Endodermal cell (in vitro differentiated cells): ENCODE measurements at places on chromosomes 4 and X. TPM values are rescaled to one million over a fixed set of nuclear protein-coding genes. Genes with fewer than 3 reads are reported as not detected.

BMP15 gene
- total RNA-seq: not detected in 3 replicates

ENPEP gene
- 3.8 to 9.8 TPM (median 9.4 TPM) in 3 replicates for total RNA-seq

MSANTD1 gene
- 0.31 to 1.2 TPM (median 1.00 TPM) in 3 replicates for total RNA-seq

NLGN3 gene
- total RNA-seq: 2.2 to 4.0 TPM (median 3.0 TPM) in 3 replicates

PPP3CA gene
- 33.0 and 36.6 TPM in 2 replicates for total RNA-seq

HTRA3 gene
- 4.4 and 4.6 TPM in 2 replicates for total RNA-seq

DIPK2B gene
- not detected in 3 replicates for total RNA-seq

SPANXN3 gene
- total RNA-seq: not detected in 2 replicates

SLC25A31 gene
- not detected in 3 replicates for total RNA-seq

MAGEB2 gene
- not detected in 3 replicates for total RNA-seq

ZC4H2 gene
- 41.0 to 47.8 TPM (median 46.3 TPM) in 3 replicates for total RNA-seq

BTC gene
- 0.24 TPM in 1 of 3 replicates, not detected in the others for total RNA-seq

CFI gene
- not detected in 2 replicates for total RNA-seq

TSPAN5 gene
- 10.4 and 11.8 TPM in 2 replicates for total RNA-seq

MAOA gene
- total RNA-seq: 3.5 and 4.7 TPM in 2 replicates

MFAP3L gene
- total RNA-seq: 7.8 to 26.7 TPM (median 19.6 TPM) in 3 replicates

AMMECR1 gene
- 57.1 and 62.2 TPM in 2 replicates for total RNA-seq

KLB gene
- not detected in 3 replicates for total RNA-seq

PCDH19 gene
- 1.0 and 1.5 TPM in 2 replicates for total RNA-seq

SRPX gene
- total RNA-seq: 1.8 and 2.0 TPM in 2 replicates

SPANXB1 gene
- total RNA-seq: not detected in 3 replicates

REST gene
- 84.9 to 88.2 TPM (median 85.8 TPM) in 3 replicates for total RNA-seq

ASB5 gene
- 2.8 to 27.4 TPM (median 4.4 TPM) in 3 replicates for total RNA-seq

MAGEA2 gene
- total RNA-seq: 0.25 TPM in 1 of 3 replicates, not detected in the others

NAAA gene
- 1.7 and 1.9 TPM in 2 replicates for total RNA-seq

TCP11X2 gene
- total RNA-seq: 1.6 and 2.5 TPM in 2 replicates

ZDHHC15 gene
- total RNA-seq: 1.5 to 2.2 TPM (median 1.8 TPM) in 3 replicates

DCLK2 gene
- total RNA-seq: 0.36 to 0.68 TPM (median 0.42 TPM) in 3 replicates

OTC gene
- not detected in 3 replicates for total RNA-seq

PAGE5 gene
- not detected in 3 replicates for total RNA-seq

MID1 gene
- total RNA-seq: 23.5 and 24.3 TPM in 2 replicates

ABCE1 gene
- total RNA-seq: 37.0 to 80.7 TPM (median 74.1 TPM) in 3 replicates

AWAT2 gene
- total RNA-seq: not detected in 2 replicates

PCSK1N gene
- 2.5 to 4.0 TPM (median 2.7 TPM) in 3 replicates for total RNA-seq

MAP7D3 gene
- 12.2 and 12.3 TPM in 2 replicates for total RNA-seq

FRAS1 gene
- 61.2 and 77.0 TPM in 2 replicates for total RNA-seq

DOK7 gene
- total RNA-seq: 0.35 to 0.38 TPM in 2 of 3 replicates, not detected in the other

PDCL2 gene
- total RNA-seq: not detected in 2 replicates

PSMD10 gene
- total RNA-seq: 74.5 and 91.4 TPM in 2 replicates

ZDHHC9 gene
- 27.1 to 46.7 TPM (median 30.2 TPM) in 3 replicates for total RNA-seq

TLL1 gene
- total RNA-seq: 0.18 to 0.56 TPM (median 0.27 TPM) in 3 replicates
